ENCODE measurements at places on chromosomes 3 and 15.

DNA sequence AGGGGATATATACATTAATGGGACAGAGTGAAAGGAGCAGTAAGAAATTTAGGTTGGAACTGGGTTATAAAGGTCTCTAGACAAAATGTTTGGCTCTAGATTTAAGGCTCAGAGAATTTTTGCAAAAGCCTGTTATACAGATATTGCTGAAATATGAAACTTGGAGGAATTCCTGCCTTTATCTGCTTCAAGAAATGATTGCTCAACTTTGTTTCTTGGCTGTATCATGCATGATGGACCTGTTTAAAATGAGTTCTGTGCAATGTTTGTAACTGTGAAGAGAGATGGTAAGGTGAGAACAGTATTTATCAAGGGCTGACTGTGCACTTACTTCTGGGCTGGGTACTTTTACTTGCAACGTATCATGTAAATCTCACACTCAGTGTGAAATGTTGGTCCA is 3.3 kb downstream of the CRYBG3 start:
- DNase-seq = no peak

DNA sequence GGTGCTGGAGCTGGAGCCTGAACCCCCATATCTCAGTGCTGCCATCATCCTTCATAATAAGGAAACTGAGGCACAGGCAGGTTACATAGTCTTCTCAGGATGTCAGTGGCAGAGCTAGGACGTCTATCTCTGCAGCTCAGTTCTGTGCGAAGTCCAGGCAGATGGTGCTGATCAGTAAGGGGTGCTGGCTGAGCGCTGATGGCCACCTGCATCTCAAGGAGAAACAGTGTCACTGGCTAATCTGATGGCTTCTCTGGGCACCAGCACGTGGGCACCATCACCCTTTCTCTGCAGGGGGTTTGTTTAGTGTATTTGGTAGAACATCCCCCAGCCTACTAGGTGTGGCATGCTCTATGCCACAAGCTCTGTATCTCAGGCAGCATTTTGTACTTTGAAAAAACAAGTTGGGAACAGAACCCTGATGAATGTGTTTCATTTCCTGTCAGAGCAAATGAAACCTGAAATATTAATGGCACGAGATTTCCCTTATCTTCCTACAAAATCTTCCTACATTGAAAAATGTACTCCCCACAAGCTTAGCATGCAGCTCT is 35.1 kb downstream of the APBA2 start:
- no peak for DNase-seq

GRCh38 chr3:169846458-169847193 is 23.1 kb downstream of the LRRC31 start:
- no peak for DNase-seq

DNA sequence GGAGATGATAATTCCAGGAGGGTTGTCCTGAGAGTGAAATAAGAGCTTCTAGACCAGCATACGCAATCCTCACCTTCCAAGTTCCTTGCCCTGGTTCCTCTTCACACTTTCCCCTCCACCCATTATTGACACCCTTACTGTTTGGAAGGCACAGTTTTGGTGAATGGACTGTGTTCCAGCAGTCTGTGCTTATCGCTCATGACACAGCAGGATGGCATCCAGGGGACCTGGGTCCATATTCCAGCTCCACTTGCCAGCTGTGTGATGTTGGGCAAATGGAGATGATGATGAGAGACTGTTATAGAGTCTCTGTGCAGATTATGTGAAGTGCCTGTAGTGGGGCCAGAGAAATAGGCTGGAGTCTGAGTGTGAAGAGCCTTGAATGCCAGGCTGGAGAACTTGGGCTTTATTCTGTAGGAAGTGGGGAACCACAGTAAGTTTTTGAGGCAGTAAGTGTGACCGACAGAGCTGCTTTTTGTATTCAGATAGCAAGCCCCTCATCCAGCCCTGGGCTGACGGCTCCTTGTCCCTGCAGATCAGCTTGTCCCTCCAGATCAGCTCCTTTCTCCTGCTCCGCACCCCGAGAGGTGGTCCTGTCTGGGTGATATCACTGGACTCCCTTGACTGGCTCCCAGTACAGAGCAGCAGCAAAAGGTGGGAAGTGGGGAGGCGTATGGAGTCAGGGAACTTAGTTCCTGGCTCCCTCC is 8.1 kb downstream of the KBTBD13 start:
- no peak for DNase-seq

- no peak for DNase-seq
Measured at GRCh38 chr3:38142959-38143358, 4.5 kb downstream of the MYD88 start.

DNA sequence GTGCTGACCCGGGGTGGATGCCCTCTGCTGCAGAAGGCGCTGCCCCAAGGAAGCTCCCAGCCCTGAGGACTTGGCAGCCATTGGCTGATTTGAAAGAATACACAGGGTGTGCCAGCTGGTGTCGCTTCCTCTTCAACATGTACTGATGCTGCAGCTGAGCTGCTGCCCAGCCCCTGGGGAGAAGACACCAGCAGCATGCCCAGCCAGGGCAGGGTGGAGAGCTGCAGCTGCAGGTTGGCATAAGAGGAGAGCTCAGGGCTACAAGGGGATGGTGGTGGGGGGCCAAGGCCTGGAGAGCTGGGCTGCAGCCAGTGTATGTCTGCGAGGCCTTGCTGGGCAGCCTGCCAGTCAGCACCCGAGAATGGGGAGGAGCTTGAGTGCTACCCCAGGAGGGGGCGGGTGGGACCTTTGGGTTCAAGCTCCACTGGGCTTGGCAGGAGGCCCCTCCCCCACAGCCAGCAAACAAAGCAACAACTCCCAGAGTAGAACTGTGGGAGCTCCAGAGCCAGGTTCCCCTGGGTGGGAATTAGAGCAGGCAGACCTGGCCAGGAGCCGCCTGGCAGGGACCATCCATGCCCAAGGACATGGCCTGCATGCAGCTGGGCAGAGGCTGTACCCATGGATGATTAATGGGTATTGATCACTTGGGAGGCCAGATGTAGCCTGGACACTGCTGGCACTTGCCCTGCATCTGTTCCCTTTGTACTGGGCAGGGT is 9.2 kb upstream of the SEMA4B start:
- peak; percentile 44 for DNase-seq

GRCh38 chr3:88469216-88469615 is 319.5 kb downstream of the C3orf38 start:
- DNase-seq = no peak

DNA sequence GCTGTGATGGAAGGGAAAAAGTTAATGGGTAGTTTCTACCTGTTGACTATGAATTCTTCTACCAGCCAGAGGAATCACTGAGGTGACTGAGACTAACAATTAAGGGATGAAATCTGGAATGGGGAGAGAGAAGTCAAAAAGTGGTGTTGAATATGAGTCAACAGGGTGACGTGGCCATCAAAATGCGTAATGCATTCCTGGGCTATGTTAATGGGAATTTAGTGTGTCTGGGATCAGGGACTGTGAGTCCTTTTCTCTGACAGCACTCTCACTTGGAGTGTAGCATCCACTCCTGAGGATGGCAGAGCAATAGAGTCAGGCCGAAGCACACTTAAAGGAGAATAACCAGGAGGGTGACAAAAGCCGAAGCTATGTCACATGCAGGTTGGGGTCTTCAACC is 60.4 kb downstream of the MESD start:
- DNase-seq = no peak

DNA sequence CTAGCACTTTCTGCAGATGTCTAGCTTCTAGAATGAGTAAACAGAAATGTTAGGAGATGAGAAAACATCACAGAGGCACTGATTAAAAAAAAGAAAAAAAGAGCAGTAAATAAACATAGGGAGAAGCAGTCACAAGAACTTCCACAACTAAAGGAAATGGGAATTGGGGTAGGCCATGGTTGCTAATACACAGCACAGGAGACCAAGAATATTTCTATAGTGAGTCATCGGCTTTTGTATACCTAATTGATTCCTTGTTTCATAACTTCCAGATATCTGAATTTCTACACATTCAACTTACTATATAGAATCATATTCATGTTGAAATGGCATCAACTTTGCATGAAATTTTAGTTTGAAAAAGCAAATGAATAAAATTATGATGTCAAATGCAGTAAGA is 47.3 kb upstream of the TCF12 start:
- DNase-seq = no peak

- no peak for DNase-seq
Measured at GRCh38 chr3:24963762-24964625, 464.1 kb upstream of the RARB start.

GRCh38 chr3:160112481-160112880 is 112.7 kb upstream of the C3orf80 start:
- no peak for DNase-seq

GRCh38 chr3:187276397-187277128 is 15.0 kb downstream of the MASP1 start:
- DNase-seq = no peak

- DNase-seq = no peak
Measured at GRCh38 chr15:88344786-88345185, 88.2 kb upstream of the NTRK3 start.

GRCh38 chr3:39590806-39591205 is 123.3 kb downstream of the MOBP start:
- DNase-seq = no peak

- DNase-seq = no peak
Measured at GRCh38 chr3:15453991-15454625, 26.7 kb downstream of the EAF1 start.

- no peak for DNase-seq
Measured at GRCh38 chr3:40178012-40178594, 131.4 kb upstream of the EIF1B start.

DNA sequence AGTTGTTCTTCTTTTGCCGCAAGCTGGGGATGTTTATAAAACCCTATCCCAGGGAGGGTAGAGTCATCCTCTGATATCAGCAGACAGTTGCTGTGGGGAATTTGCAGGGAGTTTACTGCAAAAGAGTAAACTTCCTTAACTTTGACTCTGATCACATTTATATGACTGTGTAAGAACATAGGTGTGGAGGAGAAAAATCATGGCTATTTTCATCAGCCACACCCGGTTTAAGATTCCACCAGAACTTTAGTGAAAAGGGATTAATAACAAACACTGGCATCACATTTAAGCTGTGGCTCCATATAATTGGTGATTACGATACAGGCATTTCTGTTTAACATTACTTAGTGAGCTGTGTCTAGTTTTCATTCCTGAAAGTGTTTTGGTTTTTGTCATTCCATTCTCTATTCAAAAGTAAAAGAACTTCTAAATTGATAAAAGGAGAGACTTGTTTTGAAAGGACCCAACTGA is 143.1 kb downstream of the MYLK start:
- DNase-seq = no peak

DNA sequence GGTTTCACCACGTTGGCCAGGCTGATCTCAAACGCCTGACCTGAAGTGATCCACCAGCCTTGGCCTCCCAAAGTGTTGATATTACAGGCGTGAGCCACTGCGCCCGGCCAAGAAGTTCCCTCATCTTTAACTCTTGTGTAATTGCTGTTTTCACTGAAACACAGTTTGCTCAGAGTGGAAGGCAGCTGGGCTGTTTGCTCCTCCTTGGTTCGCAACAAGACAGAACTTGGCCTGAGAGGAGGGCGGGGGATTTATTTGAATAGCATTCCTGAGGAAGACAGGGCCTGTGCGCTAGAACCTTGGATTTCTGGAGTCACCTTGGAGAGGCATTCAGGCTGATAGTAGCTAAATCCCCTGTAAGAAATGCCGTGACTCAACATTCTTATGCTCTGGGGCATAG is 226.7 kb upstream of the MCTP2 start:
- no peak for DNase-seq

DNA sequence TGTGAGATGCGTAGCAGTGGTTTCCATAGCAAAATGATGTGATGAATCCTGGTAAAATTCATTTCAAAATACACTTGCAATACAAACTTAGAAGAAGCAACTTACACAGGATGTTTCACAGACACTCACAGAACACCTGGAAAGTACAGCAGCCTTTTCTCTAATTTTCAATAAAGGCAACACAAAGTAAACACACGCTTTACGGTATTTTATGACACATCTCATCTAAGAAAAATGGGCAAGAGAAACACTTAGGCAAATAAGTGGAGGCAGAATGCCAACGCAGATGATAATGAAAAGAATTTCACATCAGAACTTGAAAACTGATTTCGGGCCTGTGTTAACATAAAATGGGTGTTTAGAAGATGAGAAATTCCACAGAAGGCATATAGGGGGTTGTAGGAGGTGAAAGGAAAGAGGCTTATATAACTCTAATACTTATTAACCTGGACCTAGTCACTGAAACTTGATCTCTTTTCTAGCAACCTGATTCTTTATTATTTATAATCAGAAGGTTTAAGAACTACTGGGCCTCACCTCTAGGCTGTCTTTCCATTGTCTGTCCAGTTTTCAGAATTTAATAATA is 25.6 kb upstream of the MAP3K13 start:
- DNase-seq = no peak

DNA sequence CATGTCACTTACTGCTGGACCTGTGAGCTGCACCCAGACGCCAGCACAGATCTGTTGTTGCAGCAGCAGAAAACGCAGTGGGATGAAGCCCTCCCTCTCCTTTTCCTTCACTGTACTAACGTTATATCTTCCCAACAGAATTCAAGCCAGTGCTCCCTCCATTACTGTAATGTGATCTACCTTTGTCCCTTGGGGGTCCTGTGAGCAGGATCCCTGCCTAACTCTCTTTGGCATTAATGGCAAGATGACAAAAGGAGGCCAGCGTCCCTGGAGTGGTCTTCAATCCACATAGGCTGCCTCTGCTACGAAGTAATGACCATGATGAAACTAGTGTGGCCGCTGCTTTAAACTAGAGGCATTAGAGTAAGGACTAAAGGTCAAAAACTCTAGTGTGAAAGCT is 69.3 kb upstream of the SOX14 start:
- no peak for DNase-seq

GRCh38 chr3:105352976-105353375 is 13.7 kb upstream of the ALCAM start:
- no peak for DNase-seq

DNA sequence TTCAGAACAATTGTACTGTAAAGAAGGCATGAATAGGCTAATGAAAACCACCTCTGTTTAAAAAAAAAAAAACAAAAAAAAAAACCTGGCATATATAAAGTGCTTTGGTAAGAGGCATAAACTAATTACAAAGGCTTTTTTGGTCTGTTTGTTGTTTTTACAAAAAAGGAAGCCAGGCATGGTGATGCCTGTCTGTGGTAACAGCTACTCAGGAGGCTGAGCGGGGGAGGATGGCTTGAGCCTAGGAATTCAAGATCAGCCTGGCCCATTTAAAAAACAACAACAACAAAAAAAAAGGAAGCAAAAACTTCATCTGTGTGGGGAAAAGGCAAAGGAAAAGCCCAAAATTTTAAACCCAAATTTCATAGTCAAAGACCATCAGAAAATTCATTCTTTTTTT is 47.0 kb downstream of the OSBPL10 start:
- DNase-seq = no peak

DNA sequence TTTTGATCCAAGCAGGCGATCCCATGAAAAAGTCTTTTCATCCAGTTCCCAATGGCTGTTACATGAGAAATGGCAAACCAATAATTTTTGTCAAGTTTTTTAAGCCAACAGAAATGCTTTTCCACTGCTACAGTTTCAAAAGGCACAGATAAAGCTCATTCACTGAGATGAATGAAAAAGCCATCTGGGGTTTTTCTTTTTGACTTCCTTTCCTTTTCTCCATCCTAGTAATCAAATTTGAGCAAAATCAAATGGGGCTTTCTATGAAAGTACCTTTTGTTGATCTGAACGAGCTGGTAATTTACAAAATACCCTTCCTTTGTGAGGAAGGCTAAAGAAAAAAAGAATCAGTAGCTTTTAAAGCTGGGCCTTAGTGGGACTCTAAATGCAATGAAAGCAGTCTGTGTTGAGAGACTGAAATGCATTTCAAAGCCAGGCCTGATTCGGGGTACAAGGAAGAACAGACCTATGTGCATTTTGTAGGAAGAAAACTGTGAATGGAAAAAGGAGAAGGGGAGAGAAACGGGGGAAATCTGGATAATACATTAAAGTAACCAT is 185.2 kb upstream of the DNAJC19 start:
- DNase-seq = no peak

GRCh38 chr3:184242297-184242685 is 6.5 kb downstream of the ALG3 start:
- no peak for DNase-seq

All from CD4-positive, alpha-beta T cell treated with Interleukin-17A for 1 hour (primary cell).